ENCODE measurements at places on chromosomes 16 and 17. TPM values are rescaled to one million over a fixed set of nuclear protein-coding genes. Genes with fewer than 3 reads are reported as not detected.

The MYO15A gene
- 3.6 TPM for total RNA-seq

The SLC9A5 gene
- 1.3 TPM for total RNA-seq

The CIITA gene
- total RNA-seq = 0.33 TPM

The SERPINF2 gene
- 0.33 TPM for total RNA-seq

The SSTR5 gene
- not detected for total RNA-seq

The OR1A1 gene
- total RNA-seq = not detected

The FSCN2 gene
- total RNA-seq = 2.0 TPM

The TNP2 gene
- not detected for total RNA-seq

The ADAM11 gene
- 0.99 TPM for total RNA-seq

The KDM8 gene
- total RNA-seq = 2.5 TPM

The MGAT5B gene
- total RNA-seq = 0.17 TPM

The GPR142 gene
- 1.3 TPM for total RNA-seq

The FLOT2 gene
- total RNA-seq = 57.9 TPM

The SHCBP1 gene
- 41.3 TPM for total RNA-seq

The KRTAP4-3 gene
- not detected for total RNA-seq

The ZMYND15 gene
- 0.33 TPM for total RNA-seq

The AKTIP gene
- 22.0 TPM for total RNA-seq

The SMIM5 gene
- total RNA-seq = 0.29 TPM

The TVP23A gene
- total RNA-seq = not detected

The RNF157 gene
- 1.7 TPM for total RNA-seq

The PIPOX gene
- total RNA-seq = 3.0 TPM

The CLEC3A gene
- total RNA-seq = not detected

The AATK gene
- 0.66 TPM for total RNA-seq

The HEATR9 gene
- not detected for total RNA-seq

The ITGAD gene
- not detected for total RNA-seq

The ACAP1 gene
- total RNA-seq = 0.58 TPM

The CACNG1 gene
- total RNA-seq = not detected

The FADS6 gene
- not detected for total RNA-seq

The RNF112 gene
- total RNA-seq = 1.7 TPM

The MFAP4 gene
- 79.4 TPM for total RNA-seq

The C17orf58 gene
- total RNA-seq = 19.8 TPM

The SCARF1 gene
- total RNA-seq = 0.83 TPM

The HAS3 gene
- total RNA-seq = 0.66 TPM

The KRTAP4-9 gene
- not detected for total RNA-seq

The NXPH3 gene
- 0.15 TPM for total RNA-seq

The SCGB1C2 gene
- not detected for total RNA-seq

The ZNF423 gene
- total RNA-seq = 0.99 TPM

The SLFN14 gene
- total RNA-seq = not detected

The KCNJ18 gene
- total RNA-seq = not detected

The MT3 gene
- not detected for total RNA-seq

The NPIPA7 gene
- total RNA-seq = 0.15 TPM

The RPGRIP1L gene
- total RNA-seq = 13.8 TPM

The C16orf74 gene
- 7.3 TPM for total RNA-seq

The DYNLRB2 gene
- total RNA-seq = not detected

The ZNF23 gene
- 12.9 TPM for total RNA-seq

The P2RX1 gene
- not detected for total RNA-seq
